ENCODE measurements at places on chromosomes 5 and 9. TPM values are rescaled to one million over a fixed set of nuclear protein-coding genes. Genes with fewer than 3 reads are reported as not detected.

The PCDHA1 gene
- 0.42 TPM for total RNA-seq

The CERCAM gene
- total RNA-seq, result 22.0 TPM

The PALM2AKAP2 gene
- 27.4 TPM for total RNA-seq

The NPM1 gene
- total RNA-seq, result 3,269 TPM

The AK8 gene
- 0.23 TPM for total RNA-seq

The PAEP gene
- total RNA-seq, result not detected

The NMUR2 gene
- total RNA-seq, result 0.30 TPM

The RASGRF2 gene
- total RNA-seq, result 1.1 TPM

The KIF24 gene
- total RNA-seq, result 5.8 TPM

The NR5A1 gene
- not detected for total RNA-seq

The ASPN gene
- total RNA-seq, result not detected
